ENCODE measurements at places on chromosomes 7 and 10.

- no peak for DNase-seq
Measured at GRCh38 chr10:130409331-130409730, 273.1 kb downstream of the GLRX3 start.

DNA sequence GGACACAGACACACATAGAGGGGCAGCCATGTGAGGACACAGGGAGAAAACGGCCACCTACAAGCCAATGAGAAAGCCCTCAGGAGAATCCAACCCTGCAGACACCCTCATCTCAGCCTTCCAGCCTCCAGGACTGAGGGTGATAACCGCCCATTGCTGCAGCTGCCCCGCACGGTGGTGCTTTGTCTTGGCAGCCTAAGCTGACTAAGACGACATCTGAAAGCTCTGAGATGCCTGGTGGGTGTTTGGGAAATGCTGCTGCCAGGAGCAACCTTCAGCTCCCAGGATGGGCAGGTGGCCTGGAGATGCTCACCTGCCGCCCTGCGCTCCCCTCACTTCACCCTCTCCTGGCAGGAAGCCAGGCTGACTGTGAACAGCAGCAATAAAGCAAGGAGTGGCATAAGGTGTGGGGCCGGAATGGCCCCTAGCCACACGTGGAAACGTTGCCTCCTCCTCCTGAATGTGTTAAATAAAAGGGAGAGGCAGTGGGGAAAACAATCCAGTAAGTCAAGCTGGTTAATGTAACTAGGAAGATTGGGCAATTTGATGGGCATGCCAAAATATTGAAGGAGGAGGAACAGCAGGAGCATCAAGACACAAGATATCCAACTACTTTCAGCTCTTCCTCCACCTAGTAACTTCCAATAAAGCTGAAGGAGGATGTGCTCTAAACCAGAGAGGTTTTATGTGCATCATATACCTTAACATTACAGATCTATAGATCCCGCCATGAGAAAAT lies 121.5 kb downstream of the TNS3 start:
- no peak for DNase-seq

- DNase-seq, result no peak
Measured at GRCh38 chr10:103668351-103669242, 175.1 kb downstream of the NEURL1 start.

DNA sequence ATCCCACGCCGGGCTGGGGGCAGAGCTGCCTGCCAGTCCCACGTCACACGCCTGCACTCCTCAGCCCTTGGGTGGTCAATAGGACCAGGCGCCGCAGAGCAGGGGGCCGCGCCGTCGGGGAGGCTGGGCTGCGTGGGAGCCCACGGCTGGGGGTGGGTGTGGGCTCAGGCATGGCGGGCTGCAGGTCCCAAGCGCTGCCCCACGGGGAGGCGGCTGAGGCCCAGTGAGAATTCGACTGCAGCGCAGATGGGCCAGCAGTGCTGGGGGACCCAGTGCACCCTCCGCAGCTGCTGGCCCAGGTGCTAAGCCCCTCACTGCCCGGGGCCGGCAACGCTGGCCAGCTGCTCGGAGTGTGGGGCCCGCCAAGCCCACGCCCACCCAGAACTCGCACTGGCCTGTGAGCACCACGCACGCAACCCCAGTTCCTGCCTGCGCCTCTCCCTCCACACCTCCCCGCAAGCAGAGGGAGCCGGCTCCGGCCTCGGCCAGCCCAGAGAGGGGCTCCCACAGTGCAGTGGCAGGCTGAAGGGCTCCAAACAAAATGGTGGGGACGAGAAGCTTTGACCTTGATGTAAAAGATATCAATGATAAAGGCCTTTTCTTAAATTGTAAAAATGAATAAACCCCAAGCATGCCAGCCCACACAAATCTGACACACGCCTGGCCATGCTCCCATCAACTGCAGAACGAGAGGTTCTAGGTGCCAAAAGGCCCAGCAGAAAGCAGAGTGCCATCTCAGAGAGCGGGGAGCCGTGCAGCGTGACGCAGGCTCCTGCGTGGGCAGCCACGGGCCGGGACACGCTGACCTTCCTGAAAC lies 255.5 kb downstream of the MAD1L1 start:
- DNase-seq, result no peak

- DNase-seq, result no peak
Measured at GRCh38 chr10:128576336-128576735, 450.1 kb upstream of the MKI67 start.

Data from stimulated activated CD4-positive, alpha-beta T cell treated with anti-CD3 and anti-CD28 coated beads, Interleukin-12 subunit alpha, Interleukin-12 subunit beta, amount 100 ng/mL, for 48 hours (primary cell).